ENCODE measurements at places on chromosomes 6 and 20.

DNA sequence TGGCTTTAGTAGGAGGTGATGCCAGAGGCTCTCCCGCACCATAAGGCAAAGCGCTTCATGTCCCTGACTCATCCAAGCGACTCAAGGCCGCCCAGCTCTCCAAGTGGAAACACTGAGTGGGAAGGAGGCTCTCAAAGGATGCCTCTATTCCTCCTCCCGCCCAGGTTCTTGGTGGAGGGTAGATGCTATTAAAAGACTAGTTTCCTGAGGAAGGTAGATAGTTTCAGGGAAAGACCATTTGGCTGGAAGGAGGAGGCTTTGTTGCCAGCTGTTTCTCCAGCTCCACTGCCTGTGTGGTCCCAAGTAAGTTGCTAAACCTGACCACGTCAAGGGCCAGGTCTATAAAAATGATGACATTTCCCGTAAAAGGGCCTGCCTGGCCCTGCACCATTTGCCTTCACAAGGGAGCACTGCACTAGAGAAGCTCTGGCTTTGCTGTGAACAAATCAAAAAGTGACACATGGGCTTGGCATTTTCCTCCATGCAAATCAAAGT is 48.2 kb downstream of the GMDS start:
- DNase-seq: no peak

GRCh38 chr20:45821947-45822346 is 5.2 kb downstream of the TNNC2 start:
- no peak for DNase-seq

- no peak for DNase-seq
Measured at GRCh38 chr6:56891754-56892153, 63.2 kb upstream of the BEND6 start.

GRCh38 chr20:33531047-33531877 is 41.4 kb downstream of the CBFA2T2 start:
- no peak for DNase-seq

- no peak for DNase-seq
Measured at GRCh38 chr20:19431316-19431700, 218.9 kb downstream of the SLC24A3 start.

DNA sequence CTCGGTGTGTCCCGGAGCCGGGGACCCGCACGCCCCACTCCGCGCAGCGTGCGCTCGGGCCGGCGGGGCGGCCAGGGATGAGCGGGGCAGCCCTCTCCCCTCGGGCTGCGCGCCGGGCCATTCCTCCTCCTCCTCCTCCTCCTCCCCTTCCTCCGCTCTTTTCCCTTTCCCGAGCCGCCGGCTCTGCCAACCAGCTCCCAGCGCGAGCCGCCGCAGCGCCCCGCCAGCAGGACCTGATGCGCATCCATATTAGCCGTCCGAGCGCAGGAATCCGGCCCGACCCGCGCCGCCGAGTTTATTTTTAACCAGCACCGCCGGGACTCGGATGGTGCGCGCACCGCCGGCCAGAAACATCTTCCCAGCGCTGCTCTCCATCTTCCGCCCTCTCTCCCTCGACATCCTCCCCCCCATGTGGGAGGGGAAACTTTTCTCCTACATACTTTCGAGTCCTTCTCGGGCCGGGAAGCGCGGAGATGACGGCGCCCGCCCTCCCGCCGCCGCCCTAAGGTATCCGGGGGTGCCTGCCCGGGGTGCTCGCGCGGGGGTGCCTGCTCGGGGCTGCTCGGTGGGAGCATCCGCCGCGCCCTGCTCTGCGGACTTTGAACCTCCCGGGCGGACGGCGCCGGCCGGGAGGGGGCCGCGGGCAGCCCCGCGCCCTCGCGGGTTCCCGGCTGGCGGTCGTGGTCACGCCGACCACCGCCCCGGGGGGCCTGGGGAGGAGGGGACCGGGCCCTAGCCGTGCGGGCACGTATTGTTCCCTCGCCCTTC is 619 bp downstream of the RREB1 start:
- DNase-seq: peak; percentile 68

GRCh38 chr6:102549221-102549874 is 1155.8 kb downstream of the GRIK2 start:
- no peak for DNase-seq

- no peak for DNase-seq
Measured at GRCh38 chr20:43809206-43809819, 82.5 kb upstream of the GTSF1L start.

- no peak for DNase-seq
Measured at GRCh38 chr6:14642136-14642505, 524.5 kb downstream of the CD83 start.

DNA sequence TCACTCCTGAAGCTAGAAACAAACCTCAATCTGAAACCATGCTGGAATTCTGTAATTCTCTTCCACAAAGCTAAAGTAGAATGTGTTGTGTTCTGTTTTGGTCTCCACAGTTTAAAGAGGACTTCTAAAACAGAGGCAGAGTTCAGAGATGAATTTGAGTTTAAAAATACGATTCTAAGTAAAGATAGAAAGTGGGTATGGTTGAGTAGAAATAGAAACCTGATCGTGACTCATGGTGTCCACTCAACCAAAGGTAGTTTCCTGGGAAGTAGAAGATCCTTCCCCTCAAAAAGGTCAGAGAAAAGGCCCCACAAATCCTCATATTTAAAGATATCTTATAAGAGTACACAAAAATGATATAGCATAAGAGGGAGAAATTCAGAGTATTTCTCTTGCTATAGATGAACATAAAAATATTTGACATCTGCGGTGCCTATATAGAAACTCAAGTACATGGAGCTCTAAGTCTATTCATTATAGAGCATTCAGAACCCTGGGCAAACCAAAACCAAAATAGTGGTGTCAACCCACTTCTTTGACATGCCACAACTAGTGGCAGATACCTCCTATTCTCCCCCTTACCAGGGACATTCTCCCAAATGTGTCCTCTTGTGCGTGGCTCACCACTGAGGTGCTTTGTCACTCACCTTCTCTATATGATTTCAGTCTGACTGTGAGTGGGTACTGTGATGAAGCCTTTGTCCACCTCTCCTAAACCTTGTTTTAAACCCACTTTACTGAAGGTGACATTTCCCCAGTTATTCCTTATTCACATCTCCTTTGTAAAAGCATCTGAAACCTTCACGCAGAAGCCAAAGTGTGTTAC is 84.5 kb downstream of the PLCB1 start:
- no peak for DNase-seq

- no peak for DNase-seq
Measured at GRCh38 chr20:34604980-34605788, 46.7 kb downstream of the MAP1LC3A start.

DNA sequence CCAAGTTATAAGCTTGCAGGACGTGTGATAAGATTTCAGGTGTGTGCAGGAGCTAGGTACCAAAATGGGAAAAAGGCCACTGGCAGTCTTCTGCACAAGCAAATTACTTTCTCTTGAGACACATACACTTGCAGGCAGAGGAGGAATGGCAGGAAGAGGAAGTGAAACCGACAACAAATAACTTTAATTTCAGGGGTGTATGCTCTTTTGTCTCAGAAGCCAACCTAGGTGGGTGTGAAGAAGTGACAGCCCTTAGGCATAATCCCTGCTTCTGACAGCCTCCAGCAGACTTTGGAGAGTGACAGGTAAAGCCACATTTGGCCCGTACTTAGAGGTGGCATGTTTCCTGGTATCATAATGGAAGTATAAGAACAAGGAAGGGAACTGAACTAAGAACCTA is 118.8 kb upstream of the TRAF3IP2 start:
- no peak for DNase-seq

GRCh38 chr20:45890077-45890984 is 677 bp downstream of the NEURL2 start:
- peak; percentile 83 for DNase-seq

DNA sequence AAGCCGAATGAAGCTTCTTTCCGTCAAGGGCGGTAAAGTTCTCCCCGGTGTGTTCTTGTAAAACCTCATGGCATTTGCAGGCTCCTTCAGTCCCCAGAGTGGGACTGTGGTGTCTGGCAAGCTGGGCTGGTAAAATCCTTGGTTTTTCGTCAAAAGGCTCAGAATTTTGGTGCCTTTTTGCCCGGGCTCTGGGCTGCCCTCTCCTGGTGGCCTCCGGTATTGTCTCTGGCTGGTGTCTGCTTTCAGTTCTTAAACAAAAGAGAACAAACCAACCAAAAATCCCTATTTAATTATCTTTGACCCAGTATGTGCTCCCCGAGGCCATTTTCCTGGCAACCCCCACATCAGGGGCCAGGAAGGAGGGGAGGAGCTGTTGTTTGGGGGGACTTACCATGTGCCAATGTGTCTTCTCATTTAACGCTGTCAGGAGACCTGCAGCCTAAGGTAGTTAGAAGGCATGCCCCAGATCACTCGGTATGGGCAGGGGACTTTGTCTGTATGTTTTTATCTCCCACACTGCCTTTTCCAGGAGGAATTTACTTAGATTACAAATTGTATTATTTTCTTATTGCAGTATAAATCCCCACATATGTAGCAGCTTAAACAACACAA is 11.1 kb downstream of the CDH4 start:
- DNase-seq: no peak

GRCh38 chr6:135631821-135632220 is 134.3 kb upstream of the AHI1 start:
- no peak for DNase-seq

- no peak for DNase-seq
Measured at GRCh38 chr6:137768935-137769334, 98.1 kb upstream of the TNFAIP3 start.

DNA sequence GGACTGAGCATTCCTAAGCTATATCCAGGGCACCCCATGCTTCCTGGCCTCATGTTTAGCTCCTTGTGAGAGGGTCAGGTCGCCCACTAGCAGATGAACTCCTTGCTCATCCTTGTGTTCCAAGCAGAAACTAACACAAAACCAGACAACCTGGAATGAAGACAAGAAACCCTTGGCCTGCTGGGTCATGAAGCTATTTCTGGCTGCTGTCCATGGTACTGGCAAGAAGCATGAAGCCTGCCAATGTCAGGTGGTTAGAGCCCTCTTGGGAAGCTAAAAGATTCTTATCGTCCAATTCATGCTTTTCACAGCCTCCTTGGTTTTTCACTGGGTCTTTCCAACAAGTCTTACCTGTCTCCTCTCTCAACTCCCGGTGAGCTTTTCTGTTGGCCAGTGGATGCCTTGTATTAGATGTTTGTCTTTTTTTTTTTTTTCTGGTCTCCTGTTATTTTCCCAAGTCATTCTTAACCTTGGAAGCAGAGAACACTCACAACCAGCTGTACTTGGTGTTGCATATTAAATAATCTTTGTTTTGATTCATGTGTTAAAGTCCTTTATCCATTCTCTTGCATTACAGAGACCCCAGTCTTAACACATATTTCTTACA is 180.3 kb downstream of the ANKRD60 start:
- peak; percentile 34 for DNase-seq

DNA sequence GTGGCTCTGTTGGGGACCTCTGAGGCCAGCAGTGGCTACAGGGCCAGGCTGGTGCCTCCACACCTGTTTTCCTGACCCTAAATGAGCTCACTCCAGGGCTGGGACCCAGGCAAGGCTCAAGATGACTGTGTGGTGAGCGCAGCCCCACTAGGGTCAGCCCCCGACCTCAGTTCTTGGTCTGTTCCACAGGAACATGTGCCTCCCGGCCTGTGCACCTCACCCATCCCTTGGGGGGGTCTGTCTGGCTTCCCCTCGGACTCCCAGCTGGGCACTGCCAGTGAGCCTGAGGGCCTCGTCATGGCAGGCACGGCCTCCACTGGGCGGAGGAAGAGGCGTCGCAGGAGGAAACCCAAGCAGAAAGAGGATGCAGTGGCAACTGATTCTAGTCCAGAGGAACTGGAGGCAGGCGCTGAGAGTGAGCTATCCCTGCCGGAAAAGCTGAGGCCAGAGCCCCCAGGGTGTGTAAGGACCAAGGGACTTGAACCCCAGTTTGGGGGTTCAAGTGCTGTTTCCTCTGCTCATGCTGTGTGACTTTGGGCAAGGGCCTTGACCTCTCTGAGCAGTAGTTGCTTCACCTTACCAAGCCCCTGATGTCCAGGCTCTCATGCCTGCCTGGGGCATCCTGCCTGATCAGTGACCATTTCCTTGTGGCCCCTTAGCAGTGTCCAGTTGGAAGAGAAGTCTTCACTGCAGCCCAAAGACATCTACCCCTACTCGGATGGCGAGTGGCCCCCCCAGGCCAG is 8.0 kb downstream of the LPIN3 start:
- DNase-seq: no peak

All from mucosa of gallbladder (tissue), 1 donor.